ENCODE measurements at places on chromosomes 4 and X.

GRCh38 chr4:150782311-150782710 lies 200.4 kb downstream of the MAB21L2 start:
- DNase-seq, result no peak

DNA sequence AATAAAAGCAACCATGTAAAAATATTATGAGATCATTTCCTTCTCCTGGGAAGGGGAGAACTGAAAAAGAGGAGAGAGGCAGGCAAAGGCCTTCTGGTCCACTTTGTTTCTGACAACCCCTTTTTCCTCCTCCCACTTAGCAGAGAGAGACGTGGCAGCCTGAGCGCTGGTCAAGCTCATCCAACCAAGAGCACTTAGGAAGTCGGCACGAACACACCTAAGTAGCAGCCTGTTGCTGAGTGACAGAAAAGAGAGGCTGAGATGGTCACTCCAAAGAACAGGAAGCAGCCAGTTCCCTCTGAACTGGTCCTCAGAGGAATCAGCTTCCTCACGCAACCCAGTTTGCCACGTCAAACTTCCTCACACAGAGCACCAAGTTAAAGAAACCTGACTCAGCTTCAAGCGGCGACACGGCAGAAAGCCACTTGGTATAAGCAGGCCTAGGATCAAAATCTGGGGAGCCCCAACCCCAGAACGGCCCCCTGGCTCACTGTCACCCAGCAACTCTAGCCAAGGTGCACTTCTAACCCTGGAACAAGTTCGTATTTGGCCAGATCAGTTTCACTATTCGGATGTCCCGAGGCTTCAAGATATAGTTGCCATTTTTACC lies 861 bp downstream of the SEC24D start:
- peak; percentile 41 for DNase-seq

- DNase-seq, result no peak
Observed at GRCh38 chrX:17456526-17456925, 81.5 kb downstream of the NHS start.

DNA sequence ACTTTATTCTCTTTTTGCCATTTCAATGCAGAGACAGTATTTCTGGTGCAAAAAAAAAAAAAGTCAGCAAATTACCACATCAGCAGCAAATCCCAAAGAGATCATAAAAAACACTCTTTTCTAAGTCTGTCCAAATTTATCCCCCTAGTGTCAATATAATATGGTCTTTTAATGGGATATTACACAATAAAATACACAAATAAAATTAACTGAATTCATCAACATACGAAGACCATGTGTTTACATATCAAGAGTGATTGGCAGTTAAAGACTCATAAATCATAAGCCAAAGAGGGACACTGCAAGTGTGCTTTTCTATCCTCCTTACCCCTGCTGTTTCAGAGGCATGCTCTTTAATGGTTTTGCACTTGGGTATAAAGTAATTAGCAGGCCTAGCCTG lies 340.2 kb upstream of the DKK2 start:
- no peak for DNase-seq

DNA sequence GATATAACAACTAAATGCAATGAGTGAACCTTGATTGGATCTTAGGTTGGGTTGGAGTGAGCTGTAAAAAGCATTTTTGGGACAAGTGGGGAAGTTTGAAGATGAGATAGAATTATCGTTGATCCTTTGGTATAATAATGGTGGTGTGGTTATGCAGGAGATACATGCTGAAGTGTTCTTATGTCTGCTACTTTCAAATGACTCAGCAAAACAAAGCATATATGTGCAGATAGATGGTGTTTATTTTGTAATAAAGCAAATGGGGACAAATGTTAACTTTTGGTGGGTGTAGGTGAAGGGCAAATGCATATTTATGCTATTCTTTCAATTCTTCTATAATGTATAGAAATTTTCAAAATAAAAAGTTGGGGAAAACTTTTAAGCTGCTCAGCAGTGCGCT lies 26.2 kb downstream of the RP2 start:
- no peak for DNase-seq

Measured in hypothalamus (tissue), 51 donors.